ENCODE measurements at places on chromosomes 5 and 9.

- DNase-seq, result no peak
Measured at GRCh38 chr5:67182301-67182790, 14.3 kb downstream of the CD180 start.

- no peak for DNase-seq
Measured at GRCh38 chr9:76557674-76558225, 98.8 kb downstream of the GCNT1 start.

- no peak for DNase-seq
Measured at GRCh38 chr5:3311433-3311832, 284.2 kb upstream of the IRX1 start.

- peak; percentile 16 for DNase-seq
Measured at GRCh38 chr9:37953775-37954437, 50.0 kb upstream of the SLC25A51 start.

DNA sequence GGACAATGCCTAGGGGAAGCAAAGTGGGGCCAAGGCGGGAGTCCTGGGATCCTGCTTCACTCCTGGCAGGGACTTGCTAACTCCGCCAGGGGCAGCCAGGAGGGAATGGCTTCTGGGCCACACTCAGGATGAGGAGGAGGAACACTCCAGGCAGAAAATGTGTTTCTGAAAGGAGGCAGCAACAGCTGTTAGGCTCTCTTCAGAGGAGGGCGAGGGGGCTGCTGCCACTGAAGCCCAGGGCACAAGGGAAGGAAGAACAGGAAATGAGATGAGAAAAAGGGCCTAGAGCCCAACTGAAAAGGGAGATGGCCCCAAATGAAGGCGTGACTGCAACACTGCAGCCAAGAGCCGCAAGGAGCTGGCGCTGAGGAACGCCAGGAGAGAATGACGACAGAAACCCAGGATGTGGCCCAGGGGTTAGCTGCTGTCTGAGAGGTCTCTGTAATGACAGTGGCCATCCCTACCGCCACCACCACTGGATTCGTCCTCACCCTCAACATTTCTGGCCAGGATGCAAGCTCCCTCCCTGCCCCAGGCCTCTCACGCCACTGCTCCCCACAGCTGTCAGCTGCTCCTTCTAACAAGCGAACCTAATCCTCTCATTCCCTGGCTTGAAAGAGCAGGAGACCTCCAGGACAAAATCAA, 15.8 kb downstream of the PSMB7 start:
- no peak for DNase-seq

DNA sequence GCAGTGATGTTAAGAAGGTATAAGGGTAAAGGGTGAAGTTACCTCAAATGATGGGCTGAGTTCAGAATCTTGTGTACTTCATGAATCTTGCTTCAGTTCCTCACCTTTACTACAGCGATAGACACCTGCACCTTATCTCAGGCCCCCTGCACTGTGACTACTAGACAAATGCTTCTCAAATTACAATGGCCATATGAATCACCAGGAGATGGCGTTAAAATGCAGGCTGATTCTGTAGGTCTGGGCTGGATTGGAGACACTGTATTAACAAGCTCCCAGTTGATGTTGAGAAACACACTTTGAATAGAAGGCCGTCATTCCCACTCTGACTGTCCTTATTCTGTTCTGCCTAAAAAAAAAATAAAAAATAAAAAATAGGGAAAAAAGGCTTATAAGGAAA, 29.8 kb downstream of the TARS1 start:
- no peak for DNase-seq

- DNase-seq, result no peak
Measured at GRCh38 chr9:124482431-124483031, 24.7 kb downstream of the NR5A1 start.

DNA sequence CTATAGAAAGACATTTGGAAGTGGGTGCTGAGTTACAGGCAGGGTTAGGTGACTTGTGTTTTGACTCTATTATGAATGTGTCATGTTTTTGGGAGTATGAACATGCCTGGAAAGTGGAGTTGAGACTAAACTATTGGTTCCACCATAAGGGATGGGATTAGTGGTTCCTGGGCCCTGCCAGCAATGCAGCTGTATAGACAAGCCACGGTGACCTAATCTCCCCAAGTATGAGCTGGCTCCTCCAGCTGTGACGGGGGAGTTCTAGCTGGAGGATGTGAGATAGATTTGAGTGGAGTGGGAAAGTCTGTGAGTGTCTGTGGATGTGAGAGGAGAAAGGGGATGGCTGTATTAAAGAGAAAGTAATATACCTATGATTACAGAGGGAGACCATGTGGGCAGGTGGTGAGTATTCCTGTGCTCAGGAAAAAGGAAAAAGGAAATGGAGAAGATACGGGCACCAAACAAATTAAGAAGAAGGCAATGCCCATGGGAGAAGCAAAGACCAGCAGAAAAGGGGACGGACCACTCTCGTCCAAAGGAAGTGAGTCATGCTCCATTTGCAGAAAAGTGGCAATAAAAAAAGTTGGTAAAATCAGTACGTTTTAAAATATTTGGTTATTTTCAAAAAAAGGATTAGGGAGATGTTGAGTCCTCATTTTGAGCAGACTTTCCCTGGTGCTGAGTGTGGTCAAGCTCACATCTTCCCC, 48.3 kb upstream of the ICE1 start:
- no peak for DNase-seq

- DNase-seq, result no peak
Measured at GRCh38 chr9:135394131-135394530, 85.5 kb upstream of the PPP1R26 start.

DNA sequence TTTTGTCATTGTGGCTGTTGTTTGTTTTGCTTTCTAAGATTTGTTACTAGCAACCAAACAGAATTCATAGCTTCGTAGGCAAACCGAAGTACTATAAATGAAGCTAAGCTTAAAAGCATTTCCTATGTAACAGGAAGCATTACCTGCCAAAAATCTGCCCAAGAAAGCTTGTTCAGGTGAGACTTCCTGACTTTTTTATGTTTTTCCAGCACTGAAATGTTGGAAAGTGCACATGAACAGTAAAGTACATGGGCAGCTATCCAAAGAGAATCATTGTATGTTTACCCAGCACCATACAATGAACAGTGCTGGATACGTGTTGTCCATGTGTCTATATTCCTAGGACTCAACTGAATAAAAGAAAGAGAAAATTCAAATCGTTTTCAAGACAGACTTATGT, 247.1 kb downstream of the NFIB start:
- DNase-seq, result no peak

DNA sequence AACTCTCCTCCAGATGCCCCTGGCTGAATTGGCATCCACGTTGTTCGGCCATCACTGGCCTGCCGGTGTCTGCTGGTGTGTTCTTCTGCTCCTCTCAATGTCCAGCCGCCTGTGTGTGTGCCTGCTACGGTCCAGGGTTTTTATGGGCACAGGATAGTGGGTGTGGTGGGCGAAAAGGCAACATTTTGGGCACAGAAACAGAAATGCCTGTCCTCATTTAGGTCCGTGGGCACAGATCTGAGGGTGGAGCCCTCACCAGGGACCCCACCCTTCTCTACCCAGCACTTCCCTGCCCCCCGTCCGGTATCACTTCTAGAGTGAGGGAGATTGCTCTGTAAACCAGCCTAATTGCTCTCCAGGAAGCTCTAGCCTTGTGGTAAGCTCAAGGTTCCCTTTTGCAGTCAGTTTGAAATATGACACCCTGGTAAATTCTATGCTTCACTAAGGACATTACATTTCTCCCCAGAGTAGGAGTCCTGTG, 410.1 kb downstream of the MAT2B start:
- DNase-seq, result no peak

DNA sequence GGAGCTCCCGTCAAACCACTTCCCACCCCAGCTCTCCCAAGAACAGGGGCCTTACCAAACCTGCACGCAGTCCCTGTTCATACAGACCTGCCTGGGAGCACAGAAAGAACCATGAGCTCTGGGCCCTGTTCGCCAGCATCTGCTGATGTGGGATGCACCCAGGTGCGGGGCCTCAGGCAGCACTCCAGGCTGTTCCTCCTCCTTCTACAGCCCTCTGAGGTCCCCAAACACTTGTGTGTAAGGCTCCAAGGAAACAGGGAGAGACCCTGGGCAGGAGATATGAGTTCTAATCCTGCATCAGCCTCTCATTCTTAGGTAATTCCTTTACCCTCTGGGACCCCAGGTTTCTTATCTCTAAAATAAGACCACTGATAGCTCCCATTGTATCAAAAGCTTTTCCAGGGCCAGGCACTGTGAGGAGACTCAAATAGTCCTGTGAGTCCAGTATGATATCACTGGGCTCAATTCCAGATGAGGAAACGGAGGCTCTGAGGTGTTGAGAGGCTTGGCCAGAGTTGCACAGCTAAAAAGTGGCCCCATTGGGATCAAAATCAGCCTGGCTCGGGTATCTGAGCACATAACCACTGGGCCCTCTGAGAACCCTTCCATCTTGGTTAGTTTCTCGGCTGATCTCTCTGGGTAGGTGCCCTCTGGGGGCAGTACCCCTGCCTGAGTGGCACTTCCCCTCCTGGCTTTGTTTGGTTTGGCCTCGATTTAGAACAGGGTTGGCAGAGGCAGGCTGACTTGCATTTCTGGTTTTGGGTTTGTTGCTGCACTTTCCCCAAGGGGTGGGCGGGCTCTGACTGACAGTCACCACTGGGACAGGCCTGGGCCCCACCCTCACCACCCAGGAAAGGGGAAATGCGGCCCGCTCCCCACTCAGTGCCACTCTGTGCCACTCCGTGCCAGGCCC, 116.8 kb downstream of the RGS3 start:
- peak; percentile 48 for DNase-seq

GRCh38 chr5:160159991-160160792, 40.9 kb upstream of the PWWP2A start:
- DNase-seq, result no peak

DNA sequence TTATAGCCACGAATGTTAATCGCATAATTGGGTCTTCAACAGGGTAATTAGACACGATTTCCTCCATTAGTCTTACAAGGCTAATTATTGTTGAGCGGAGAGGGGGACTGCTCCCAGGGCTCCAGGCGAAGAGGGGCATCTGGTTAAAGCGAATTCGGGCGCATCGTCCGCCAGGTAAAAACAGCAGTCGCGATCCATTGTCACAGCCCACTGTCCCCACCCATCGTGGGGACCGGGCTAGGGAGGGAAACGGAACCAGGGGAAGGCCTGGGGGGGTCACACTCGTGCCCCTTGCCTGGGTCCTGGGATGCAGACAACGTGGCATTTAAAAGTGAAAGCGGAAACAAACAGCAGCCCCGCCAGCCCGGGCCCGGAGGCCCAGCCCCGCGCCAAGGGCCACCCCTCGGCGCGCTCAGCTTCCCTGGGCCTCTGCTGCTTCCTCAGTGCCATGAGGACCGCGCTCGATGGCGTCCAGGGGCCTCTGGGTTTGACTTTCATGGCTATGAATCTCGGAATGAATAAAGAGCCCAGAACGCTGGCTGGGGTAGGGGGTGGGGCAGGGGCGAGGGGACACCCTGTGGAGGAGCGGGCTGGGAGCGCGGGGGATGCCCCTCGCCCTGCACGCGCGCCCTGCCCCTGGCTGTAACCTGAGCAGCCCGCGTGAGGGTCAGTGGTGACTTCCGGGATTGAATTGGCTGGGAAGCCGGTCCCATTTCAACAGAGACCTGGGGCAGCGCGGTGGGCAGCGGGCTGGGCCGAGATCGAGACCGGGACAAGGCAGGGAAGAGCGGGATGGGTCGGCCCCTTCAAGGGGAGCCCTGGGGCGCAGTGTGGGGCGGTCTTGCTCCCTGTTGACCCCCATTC, 99.9 kb downstream of the GTF3C4 start:
- DNase-seq, result peak; percentile 43

- DNase-seq, result no peak
Measured at GRCh38 chr5:176781054-176781375, 29.3 kb upstream of the UNC5A start.

DNA sequence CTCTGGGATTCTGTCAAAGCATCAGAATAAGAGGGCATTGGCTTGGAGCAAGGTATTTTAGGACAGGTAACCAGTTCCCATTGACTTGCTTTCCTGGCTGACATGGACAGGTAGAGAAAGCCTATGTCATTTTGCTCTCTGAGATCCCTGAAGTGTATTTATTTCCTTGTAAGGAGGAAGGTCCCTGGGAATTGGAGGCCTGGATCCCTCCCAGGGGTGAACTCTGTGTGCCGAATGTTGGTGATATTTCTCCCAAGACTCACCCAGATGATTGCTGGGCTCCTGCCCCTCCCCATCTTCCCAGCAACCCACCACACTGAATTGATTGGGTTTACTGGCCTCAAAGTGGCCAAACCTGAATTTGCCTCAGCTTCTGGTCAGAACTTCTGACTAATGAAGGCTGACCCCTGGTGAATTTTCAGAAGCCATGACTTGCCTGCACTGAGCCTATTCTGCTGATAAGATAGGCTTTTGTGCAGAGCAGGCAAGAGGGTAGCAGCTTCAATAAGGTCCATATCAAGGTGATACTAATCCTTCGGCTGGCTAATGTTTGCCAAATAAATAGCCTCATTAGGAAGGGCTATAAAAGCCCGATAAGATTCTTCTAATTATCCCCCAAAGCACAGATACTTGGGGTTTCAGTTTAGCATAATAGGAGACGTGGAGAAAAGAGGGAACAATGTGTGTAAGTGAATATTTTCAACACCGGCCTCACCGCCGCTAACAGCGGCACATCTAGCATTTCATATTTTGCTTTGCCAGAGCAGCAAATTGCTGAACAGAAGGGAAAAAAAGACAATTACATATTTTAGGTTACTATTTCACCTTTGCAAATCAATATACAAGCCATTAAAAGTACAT, 152.9 kb upstream of the PITX1 start:
- DNase-seq, result no peak

GRCh38 chr9:86413971-86414880, 60.0 kb upstream of the TUT7 start:
- no peak for DNase-seq

GRCh38 chr9:34379334-34380033, 2.8 kb upstream of the MYORG start:
- peak; percentile 92 for DNase-seq

DNA sequence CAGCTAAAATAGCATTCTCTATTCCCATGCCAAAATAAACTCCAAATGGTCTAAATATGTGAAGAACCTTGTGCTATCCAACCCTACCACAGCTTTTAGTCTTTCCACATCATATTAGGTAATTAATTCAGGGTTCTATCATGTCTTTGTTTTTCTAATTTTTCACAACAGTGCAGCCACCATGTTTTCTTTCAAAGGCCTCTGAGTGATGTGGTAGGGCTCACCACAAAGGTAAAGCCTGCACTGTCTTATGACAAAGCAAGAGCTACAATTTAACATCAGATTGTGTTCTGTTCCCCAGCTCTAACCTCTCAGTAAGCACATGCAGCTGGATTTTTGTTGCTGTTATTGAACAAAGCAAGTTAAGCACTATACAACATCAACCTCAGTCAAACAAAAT, 52.4 kb downstream of the MEF2C start:
- DNase-seq, result no peak

GRCh38 chr9:71966601-71967000, 55.2 kb downstream of the C9orf85 start:
- no peak for DNase-seq

- no peak for DNase-seq
Measured at GRCh38 chr9:134329576-134329855, 3.3 kb downstream of the RXRA start.

- no peak for DNase-seq
Measured at GRCh38 chr9:114460513-114461199, 44.6 kb downstream of the WHRN start.

Data from stimulated activated CD4-positive, alpha-beta T cell treated with anti-CD3 and anti-CD28 coated beads, Interleukin-2, amount 100 ng/mL, for 48 hours (primary cell).